Stimulated activated CD4-positive, alpha-beta T cell treated with anti-CD3 and anti-CD28 coated beads, TNF-alpha, amount 100 ng/mL, for 4 hours (primary cell): ENCODE measurements at places on chromosomes 12 and 14.

DNA sequence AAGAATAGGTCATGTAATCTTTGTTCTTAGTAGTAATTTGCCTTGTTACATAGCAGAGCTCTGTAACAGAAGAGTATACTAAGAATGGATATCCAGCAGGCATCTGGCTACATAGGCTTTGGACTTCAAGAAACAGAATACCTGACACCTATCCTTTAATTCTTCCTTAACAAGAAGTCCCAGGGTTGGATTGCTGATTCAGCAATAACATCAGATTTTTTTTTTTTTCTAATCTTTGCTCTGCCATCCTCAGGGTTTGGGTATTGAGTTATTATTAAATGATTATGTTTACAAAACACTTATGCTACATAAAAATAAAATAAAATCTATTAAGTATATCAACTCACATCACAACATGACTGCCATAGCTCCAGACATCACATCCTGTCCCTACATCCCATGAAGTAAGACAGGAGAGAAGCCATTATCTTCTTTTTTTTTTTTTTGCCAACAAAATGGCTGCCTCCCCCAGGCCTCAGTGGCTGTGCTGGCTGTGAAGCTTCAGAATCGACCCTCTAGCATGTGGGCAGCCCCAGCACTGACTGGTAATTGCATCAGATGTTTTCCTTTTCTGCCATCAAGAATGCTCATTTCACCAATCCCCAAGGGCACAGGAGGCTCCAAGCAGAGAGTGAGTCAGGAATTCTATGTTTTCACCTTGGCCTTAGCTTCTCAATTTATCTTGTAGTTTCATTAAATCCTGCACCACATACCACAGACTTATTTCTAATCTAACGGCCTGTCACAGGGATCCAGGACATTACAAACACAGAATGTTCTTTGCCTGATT lies 186.2 kb downstream of the DICER1 start:
- DNase-seq, result no peak

DNA sequence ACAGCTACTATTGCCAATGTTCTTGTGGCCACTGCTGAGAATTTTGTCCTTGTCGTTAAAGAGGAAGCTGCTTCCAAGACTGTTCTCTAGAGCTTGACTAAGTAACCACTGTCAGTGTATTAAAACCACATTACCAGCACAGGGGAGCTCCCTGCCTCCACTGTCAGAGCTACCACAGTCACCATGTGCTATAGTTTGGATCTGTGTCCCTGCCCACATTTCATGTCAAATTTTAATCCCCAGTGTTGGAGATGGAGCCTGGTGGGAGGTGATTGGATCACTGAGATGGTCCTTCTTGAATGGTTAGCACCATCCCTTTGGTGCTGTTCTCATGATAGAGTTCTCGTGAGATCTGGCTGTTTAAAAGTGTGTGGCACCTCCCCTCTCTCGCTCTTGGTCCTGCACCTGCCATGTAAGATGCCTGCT lies 23.2 kb upstream of the RAP1B start:
- DNase-seq, result no peak

DNA sequence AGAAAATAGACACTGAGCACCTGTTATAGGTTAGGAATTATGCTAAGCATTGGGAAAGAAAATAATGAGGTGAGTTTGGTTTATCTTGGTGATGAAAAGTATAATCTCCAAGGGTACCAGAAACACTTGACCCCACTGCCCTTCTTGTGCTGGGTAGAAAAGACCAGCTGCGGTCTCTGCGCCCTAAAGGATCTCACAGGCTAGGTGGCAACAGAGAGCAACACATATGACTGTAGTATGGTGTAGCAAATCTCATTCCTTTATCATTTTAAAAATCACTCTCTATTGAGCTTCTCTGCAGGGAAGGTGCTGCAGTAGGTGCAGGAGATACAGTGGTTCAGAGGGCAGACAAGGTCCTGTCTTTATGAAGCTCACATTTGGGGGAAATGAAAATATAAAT lies 26.1 kb downstream of the NRXN3 start:
- no peak for DNase-seq

DNA sequence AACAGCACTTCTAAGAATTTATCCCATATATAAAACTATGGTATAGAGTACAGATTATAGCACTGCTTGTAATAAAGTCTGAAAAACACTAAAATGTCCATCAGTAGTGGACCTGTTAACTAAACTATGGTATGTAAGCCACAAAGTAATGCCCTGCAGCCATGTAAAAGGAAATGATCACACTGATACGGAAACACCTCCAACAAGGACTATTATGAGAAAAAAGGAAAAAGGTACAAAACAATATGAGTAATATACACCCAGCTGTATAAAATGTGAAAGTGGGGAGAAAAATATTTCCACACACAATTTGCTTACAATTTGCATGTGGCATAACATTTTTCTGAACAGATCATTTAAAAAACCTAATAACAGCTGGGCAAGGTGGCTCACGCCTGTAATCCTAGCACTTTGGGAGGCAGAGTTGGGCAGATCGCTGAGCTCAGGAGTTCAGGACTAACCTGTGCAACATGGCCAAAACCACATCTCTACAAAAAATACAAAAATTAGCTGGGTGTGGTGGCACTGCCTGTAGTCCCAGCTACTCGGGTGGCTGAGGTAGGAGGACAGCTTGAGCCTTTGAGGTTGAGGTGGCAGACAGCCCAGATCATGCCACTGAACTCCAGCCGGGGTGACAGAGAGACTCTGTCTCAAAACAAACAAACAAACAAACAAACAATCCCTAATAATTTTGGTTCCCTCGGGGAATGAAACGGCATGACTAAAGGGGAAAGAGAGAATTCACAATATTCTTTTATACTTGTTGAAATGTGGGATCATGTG lies 250.5 kb downstream of the MED13L start:
- no peak for DNase-seq

DNA sequence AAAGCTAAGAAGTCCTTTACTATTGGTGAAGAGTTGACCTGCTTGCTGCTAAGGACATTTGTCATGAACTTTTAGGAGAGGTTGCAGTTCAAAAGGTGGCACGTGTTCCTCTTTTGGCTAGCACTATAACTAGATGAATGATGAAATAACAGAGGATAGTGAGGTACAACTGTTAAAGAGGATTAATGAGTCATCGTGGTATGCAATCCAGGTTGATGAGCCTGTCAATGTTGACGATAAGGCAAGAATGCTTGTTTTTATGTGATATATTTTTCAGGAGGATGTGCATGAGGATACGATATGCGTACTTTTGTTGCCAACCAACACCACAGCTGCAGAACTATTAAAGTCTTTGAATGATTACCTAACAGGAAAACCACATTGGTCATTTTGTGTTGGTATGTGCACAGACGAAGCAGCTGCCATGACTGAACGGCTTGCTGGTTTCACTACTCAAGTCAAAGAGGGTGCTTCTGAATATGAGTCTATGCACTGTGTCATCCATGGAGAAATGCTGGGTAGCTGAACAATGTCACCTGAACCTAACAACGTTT lies 10.6 kb downstream of the CEP128 start:
- DNase-seq, result no peak

- no peak for DNase-seq
Observed at GRCh38 chr14:52131640-52132320, 62.9 kb upstream of the NID2 start.

DNA sequence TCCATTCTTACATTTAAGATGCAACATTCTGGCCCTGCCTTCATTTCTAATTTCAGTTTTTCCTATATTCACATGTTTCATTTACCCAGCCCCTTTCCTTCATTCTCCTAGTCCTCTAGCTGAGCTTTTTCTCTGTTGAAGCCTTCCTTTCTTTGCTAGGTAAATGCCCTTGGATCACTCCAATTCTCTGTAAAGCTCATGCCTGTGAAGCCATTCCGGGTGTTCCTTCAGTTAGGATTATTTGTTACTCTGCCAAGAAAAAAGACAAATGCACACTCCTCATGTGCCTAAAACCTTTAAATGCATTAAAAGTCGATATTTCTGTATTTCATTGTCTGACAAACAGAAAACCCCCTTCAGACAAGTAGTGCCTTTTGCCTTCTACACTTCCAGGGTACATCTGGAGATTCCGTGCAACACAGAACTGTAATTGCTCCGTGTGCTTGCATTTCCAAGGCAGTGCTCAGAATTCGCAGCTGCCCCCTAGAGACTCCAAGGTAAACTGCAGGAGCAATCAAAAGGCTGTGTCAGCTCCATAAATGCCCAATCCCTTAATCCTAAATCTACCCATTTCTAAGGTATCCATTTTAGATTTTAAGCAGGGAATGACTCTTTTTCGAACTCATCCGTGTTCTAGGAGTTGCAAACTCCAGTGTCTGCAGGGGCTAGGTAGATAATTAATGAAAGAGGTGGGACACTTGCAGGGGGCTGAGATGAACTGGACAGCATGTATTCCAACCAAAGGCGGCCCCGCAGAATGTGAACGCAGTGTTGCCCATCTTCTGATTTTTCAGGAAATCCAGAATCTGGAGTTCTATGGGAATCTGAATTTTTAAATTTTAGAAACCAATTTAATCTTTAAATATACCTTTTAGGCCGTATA lies 320.2 kb downstream of the GRIN2B start:
- no peak for DNase-seq

GRCh38 chr12:75308279-75308678 lies 21.8 kb downstream of the CAPS2 start:
- no peak for DNase-seq

GRCh38 chr14:48319823-48320222 lies 644.4 kb upstream of the MDGA2 start:
- DNase-seq, result no peak

- no peak for DNase-seq
Observed at GRCh38 chr12:46521145-46521544, 148.6 kb upstream of the SLC38A2 start.

GRCh38 chr12:127393465-127393864 lies 873.5 kb upstream of the TMEM132C start:
- no peak for DNase-seq

DNA sequence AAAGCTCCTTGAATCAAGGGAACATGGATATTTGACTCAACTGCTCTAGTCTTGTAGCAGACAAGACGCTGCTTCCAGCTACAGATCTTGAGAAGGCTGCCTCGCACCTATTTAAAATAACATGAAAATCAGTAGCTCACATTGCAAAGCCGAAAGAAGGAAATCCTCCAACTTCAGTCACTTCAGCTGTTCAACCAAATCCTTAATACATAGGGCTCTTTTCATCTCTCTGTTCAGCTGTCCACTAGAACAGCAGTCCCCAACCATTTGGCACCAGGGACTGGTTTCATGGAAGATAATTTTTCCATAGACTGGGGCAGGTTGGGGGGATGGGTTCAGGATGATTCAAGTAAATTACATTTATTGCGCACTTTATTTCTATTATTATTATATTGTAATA lies 1116.0 kb upstream of the TMEM132C start:
- no peak for DNase-seq

DNA sequence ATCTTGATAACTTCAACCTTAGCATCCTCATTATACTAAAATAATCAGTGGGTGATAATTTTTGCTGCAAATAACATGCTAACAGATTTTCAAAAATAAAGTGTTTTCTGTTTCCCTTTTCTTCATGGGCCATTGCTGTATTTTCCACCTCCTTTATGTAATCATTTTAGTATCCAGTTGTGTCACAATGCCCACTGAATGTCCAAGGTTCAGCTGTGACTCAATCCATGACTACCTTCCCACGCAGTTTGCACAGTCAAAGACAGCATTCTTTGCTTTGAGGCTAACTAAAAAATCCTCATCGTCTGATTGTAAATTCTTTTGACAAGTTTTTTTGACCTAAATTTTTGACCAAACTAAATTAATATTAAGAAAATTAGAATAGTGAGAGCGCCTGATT lies 474.1 kb downstream of the FLRT2 start:
- DNase-seq, result no peak

- no peak for DNase-seq
Observed at GRCh38 chr12:130412384-130412783, 74.7 kb downstream of the PIWIL1 start.

DNA sequence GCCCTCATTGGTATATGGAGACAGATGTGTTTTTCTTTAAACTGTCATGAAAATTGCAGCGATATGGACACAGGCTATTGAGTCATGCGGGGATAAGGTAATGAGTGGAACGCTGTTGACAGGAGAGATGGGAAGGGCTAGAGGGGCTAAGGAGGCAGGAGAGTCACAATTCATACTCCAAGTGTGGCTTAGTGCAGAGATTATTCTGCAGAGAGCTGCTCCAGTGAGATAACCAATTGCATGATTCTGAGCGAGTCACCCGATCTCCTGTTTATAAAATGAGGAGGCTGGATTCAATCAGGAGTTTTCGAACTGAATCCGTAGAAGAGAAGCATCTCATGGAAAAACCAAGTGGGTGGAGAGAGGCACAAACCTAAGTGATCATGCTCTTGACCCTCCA lies 106.4 kb upstream of the PLEKHG7 start:
- no peak for DNase-seq

GRCh38 chr14:63578300-63578699 lies 35.1 kb upstream of the PPP2R5E start:
- no peak for DNase-seq

DNA sequence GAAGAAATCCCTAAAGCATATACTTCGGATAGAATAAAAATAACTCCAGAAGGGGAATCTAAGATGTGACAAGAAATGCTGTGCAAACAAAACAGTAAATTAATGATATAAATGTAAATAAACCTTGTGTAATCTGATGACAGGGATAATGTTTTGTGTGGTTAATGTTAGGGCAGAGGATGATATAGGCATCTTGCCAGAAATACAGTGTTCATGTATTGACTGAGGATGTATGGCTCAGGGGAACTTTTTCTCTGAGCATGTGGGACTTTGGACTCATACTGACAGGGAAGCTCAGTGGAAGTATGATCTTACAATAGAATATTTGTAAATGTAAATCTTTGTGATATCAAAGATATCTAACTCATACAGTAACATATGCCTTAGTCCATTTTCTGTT lies 420.2 kb downstream of the TMTC2 start:
- DNase-seq, result no peak

DNA sequence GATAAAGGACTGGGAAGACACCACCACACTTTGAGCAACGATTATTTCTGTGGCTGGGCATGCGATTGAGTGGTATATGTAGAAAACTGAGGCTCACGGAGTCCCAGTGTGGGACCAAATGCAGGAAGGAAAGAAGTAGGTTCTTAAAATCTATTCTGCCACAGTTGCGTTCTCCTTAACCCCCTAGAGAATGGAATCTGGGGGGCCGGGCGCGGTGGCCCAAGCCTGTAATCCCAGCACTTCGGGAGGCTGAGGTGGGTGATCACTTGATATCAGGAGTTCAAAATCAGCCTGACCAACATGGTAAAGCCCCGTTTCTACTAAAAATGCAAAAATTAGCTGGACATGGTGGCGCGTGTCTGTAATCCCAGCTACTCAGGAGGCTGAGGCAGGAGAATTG lies 29.9 kb upstream of the CORO1C start:
- no peak for DNase-seq

- DNase-seq, result no peak
Observed at GRCh38 chr12:131390412-131391334, 320.2 kb upstream of the SFSWAP start.
